ENCODE measurements at places on chromosomes 6 and 20.

- no peak for DNase-seq
Measured at GRCh38 chr6:139290787-139291311, 949 bp downstream of the TXLNB start.

DNA sequence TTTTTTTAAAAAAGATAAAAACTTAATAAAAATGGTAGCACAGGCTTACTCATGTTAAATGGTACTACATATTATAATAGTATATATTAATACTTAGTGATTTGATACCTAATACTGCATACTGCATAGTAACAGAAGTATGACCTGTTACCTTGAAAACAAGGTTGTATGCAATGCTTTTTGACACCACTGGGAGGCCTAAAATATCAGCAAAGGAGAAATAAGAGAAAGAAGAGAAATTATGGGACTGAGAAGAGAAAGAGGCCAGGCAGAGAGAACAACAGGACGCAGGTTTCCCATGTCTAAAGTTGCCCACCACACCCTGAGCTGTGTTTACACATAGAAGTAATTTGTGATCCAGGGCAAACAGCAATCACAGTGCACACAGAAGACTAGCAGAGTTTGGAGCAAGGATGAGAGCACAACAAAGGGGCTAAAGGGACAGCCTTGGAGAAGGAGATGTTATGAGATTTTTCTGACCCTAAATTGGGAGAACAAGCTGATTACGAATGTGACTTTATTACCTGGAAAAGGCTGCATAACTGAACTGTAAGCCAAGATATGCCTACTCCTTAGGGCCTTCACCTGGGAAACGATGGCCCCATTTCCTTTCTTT lies 73.2 kb downstream of the ROS1 start:
- no peak for DNase-seq

DNA sequence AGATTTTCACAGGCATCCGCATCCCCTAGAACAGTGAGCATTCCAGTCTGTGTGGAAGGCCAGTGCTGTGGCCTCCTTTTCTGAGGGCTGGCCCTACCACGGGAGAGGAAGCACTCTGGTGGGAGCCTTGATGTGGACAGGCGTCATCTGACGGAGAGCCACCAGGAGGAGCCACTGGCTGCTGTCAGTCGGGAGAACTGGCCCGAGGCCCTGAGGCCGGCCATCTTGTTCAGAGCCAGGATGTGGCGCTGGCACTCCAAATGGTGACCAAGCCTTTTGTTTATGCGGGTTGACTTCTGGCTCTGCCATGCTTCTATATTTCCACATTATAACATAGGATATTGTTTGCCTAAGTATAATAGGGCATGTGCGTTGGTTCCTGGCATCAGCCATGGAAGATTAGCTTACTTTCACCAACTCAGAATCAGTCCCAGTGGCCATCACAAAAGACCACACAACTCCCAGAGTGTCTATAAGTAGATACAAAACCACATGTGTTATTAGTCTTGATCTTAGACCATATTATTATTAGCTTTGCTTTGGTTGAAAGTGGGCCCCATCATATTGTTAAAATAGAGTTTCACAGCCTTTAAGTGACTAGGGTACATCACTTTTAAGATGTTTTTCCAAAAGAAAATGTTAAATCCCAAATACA lies 273.9 kb upstream of the TAB2 start:
- no peak for DNase-seq

- DNase-seq = peak; percentile 55
Measured at GRCh38 chr6:45922728-45923351, 92.8 kb downstream of the CLIC5 start.

- DNase-seq = no peak
Measured at GRCh38 chr6:131379948-131380347, 193.1 kb upstream of the ARG1 start.

- no peak for DNase-seq
Measured at GRCh38 chr6:150592377-150592995, 7.2 kb upstream of the PLEKHG1 start.

DNA sequence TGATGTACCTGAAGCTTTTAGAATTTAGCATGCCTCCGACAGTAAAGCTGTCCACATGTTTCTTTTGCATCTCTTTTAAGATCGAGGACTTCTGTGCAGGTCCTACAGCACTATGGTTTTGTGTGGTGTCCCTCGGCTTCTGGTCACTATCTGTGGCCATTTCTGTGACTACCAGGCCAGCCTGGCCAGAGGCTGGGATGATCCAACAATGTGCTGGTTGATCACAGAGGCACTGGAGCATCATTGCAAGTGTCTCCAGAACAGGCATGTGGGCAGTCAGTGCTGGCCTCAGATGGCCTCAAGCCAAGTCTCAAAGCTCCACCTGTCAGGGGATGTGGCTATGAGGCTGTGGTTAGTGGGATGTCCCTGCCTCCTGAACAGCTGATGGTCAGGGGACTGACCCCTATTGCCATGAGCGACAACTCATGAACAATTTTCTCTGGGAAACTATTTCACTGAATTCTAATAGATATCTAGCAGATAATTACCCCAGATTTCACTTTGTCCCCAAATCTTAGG lies 136.6 kb downstream of the SYNDIG1 start:
- DNase-seq = no peak

- no peak for DNase-seq
Measured at GRCh38 chr6:159586684-159587083, 106.4 kb downstream of the SOD2 start.

GRCh38 chr6:1387538-1387875 lies 1.9 kb upstream of the FOXF2 start:
- DNase-seq = no peak

- DNase-seq = no peak
Measured at GRCh38 chr20:30491016-30491415, 766.4 kb upstream of the DEFB115 start.

DNA sequence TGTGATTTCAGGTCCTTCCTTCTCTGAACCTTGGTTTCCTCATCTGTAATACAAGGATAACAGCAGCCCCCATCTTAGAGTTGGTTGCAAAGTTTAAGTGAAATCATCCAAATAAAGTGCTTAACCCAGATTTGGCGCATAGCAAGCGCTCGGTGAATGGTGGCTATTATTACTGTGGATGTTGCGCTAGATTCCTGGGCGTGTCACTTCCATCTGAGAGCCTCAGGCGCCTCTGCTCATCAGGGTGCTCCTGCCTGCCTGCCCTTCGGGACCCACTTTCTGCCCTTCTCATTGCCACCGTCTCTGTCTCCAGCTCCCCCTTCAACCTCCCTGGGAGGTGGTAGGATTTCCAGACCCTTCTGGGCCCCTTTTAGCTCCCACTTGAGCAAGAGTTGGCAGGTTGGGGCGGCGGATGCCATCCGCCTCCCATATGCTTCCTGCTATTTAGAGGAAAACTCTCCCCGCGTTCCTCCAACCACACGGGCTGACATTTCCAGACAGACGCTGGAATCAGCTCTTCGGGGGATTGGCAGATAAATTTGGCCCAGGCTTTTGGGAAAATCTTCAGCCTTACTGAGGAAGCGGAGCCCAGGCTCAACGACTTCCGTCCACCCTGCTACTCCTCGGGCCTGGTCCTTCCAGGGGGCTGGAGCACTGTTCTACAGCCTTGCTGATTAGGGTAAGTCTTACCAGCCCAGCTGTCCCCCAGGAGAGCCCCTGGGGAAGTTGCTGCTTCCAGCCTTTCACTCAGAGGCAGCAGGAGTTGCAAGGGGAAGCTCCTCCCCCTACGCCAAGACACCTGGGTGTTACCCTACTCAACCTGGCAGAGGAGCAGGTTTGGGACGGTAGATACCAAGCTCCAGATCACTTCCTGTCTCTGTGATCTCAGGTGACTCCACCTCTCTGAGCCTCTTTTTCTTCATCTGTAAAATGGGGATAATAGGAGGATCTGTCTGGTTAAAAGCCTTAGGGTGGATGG lies 71.5 kb downstream of the DLGAP4 start:
- no peak for DNase-seq

DNA sequence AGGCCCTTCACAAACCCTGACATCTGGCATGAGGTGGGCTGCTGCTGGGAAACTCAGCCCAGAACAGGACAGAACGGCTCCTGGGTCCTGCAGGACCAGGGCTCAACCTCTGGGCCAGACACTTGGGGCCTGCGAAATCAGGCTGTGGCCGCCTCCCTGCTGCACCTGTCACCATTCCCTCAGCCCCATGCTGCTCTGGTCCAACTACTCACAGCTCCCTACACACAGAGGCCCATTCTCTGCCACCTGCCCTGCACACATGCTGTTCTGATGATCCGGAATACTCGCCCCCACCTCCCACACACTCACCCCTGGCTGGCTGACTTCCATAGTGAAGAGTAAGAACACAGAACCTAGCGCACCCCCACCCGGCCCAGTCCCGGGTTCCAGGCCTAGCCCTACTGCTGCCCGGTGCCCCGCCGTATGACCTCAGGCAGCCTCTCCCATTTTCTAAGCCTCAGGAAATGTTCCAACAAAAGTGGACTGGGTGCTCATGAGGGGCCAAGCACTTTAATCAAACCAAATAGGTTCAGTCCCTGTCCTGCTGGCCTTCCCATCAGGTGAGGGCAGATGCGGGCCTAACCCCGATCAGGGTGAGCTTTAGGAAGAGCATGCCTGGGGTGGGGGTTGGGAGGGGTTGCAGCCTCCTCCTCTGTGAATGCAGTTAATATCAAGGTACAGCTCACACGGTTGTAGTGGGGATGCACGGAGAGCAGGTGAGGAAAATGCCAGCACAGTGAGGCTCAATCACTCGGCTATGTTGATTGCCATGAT lies 3.9 kb downstream of the PEDS1 start:
- no peak for DNase-seq

- DNase-seq = no peak
Measured at GRCh38 chr6:152173957-152174356, 366.5 kb downstream of the ESR1 start.

GRCh38 chr6:85580878-85581267 lies 12.8 kb downstream of the SNX14 start:
- no peak for DNase-seq

DNA sequence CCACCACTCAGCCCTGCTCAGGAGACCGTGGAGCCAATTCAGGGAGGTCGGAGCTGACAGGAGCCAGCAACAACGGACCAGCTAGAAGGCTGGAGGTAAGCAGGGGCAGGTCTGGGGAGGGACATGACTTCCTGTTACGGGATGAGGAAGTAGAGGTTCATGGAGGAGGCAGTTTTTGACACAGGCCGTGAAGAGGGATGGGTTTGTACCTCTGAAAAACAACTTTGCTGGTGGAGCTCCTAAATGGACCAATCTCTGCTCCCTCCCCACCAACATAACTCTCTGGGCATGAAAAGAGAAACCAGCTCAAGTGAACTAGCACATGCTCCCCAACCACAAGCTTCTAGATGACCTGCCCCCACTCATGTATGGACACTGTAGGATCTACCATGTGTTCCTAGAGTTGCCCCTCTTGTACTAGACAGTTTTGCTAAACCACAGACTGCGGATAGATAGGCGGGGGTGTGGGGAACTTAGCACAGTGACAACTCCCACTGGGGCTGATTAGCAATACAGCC lies 31.4 kb downstream of the RALGAPA2 start:
- no peak for DNase-seq

DNA sequence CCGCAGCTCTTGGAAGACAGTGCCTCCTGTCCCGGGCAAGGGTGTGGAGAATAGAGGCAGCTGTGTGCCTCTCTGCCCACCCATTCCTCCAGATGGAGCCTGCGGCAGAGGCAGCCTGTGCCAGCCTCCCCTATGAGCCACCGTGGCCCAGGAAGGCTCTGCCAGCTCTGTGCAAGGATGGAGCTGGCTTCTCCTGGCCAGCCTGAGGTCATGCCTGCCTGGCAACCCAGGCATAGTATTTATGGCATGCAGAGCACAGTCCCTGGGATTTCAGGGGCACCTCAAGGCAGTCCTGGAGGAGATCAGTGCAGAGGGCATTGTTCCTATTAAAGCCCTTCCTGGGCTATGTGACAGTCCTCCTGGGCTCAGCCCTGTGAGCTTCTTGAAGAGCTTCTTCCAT lies 1.5 kb downstream of the EPB41L1 start:
- no peak for DNase-seq

DNA sequence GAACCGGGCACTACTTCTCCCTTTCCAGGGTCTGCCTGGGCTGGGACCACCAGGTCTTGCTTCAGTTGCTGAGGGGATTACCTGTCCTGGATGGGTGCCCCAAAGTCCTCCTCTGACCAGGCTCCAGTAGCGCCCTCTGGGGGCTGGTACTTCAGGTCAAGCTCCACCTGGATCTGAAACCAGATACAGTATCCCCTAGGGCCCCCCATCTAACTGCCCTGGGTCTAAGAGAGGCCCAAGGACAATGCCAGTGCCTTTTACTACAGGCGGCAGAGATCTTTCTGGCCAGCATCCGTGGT lies 11.2 kb upstream of the SPAG4 start:
- DNase-seq = no peak

GRCh38 chr20:7714549-7714948 lies 225.7 kb downstream of the HAO1 start:
- no peak for DNase-seq

DNA sequence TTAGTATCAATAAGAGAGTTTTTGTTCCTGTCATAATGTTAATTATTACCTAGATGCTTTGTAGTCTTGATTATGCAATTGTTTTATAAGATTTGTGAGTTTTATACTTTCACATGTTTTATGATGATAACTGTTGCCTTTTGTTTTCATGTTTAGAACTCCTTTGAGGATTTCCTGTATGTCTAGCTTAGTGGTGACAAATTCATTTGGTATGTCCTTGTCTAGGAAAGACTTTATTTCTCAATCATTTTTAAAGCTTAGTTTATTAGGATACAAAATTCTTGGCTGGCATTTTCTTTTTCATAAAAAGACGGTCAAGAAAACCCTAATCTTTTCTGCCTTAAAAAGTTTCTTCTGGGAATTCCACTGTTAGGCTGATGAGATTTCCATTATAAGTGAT lies 849.9 kb upstream of the EYS start:
- DNase-seq = no peak

DNA sequence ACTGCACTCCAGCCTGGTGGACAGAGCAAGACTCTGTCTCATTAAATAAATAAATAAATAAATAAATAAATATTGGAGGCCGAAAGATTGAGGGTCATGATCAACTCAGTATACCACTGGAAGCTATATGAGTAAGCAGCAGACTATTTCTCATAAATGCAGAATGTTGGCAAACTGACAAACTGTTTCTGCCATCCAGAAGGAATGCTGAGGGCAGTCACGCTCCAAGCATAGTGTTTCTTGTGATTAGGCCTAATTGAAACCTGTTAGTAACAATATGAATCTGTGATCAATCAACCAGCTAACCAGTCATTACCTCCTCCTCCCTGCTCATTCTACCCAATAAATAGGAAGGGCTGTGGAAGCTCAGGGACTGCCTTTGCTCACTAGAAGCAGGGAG lies 15.2 kb upstream of the KCNK15 start:
- DNase-seq = no peak

DNA sequence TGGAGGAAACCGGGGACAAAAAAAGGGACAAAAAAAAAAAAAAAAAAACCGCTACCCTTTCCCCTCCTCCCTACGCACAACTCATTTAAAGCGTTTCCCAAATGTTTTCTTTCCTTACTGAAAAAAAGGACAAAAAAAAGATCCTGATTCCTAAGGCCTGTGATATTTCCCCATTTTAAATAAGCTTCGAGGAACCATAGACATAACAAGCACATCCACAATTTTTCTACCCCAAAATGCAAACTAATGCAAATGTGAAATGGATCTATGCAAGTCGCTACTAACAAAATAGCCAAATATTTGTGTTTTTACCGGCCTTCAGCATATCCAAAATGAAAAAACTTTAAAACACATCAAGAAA lies 1.4 kb upstream of the ZNF217 start:
- no peak for DNase-seq

All from left cardiac atrium (tissue), 4 donors.